NCI-H1105 treated with DMSO at 0.1 percent for 48 hours (cell line): ENCODE measurements at places on chromosomes 5 and 9.

- DNase-seq: no peak
Measured at GRCh38 chr9:84699984-84700383, 30.5 kb downstream of the NTRK2 start.

GRCh38 chr5:106423109-106423897 is 1247.4 kb downstream of the EFNA5 start:
- DNase-seq: no peak

- peak; percentile 84 for DNase-seq
Measured at GRCh38 chr5:36270175-36270574, 28.4 kb upstream of the NADK2 start.

GRCh38 chr5:96590796-96591195 is 71.4 kb upstream of the CAST start:
- no peak for DNase-seq

- no peak for DNase-seq
Measured at GRCh38 chr5:57703721-57704120, 221.1 kb upstream of the ACTBL2 start.

GRCh38 chr5:170226661-170227060 is 6.1 kb upstream of the C5orf58 start:
- no peak for DNase-seq

GRCh38 chr9:128253140-128253990 is 22.4 kb downstream of the GOLGA2 start:
- DNase-seq: no peak

DNA sequence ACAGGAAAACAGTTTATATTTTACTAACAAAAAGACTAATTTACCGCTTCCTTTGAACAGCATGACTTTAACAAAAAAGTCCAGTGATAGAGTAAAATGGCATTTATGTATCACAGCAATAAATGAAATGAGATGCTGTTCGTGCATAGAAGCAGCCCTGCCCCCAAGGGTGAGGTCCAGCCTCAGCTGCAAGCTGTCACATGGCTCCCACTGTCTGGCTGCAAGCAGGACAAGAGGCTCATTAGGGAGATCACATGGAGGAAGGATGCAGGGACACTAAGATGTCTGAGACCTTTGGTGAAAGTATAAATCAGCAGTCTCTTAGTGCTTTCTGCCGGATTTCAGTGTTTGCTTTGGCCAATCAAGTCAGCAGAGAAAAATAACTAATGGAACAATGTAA is 23.0 kb downstream of the GDNF start:
- peak; percentile 25 for DNase-seq

- DNase-seq: no peak
Measured at GRCh38 chr9:883011-883410, 41.5 kb downstream of the DMRT1 start.

DNA sequence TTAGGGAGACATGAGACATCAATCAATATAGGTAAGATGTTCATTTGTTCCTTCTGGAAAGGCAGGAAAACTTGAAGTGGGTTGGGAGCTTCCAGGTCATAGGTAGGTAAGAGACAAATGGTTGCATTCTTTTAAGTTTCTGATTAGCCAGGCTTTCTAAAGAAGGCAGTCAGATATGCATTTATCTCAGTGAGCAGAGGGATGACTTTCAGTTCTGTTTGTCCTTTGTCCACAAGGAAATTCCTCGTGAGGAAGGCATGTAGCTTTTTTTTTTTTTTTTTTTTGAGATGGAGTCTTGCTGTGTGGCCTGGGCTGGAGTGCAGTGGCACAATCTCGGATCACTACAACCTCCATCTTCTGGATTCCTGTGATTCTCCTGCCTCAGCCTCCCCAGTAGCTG is 155.3 kb upstream of the ABCA1 start:
- no peak for DNase-seq

DNA sequence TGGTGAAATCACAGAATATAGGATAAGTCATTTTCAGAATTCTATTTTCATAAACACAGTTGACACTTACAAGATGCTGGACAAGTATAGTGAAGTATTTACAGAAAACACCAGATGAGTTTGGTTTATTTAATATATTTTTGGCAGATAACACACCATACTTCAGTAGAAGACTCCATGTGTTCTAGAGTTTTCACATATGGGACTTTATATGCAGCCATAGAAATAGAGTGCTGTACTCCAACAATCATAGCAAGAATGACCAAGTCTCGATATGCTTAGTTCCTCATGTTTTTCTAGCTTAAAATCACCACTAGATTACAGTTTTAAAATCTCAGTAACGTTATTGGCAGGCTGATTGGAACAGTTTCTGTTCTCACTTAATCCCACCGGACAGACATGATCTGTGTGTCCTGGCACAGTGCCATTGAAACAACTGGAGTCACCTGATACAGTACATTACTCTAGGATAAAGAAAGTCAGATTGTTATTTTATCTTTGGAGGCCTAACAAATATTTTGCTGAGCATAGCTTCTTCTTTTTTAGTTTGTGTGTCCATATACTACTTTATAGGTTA is 45.8 kb upstream of the ERBIN start:
- no peak for DNase-seq

- no peak for DNase-seq
Measured at GRCh38 chr9:109253637-109254284, 67.1 kb downstream of the EPB41L4B start.

DNA sequence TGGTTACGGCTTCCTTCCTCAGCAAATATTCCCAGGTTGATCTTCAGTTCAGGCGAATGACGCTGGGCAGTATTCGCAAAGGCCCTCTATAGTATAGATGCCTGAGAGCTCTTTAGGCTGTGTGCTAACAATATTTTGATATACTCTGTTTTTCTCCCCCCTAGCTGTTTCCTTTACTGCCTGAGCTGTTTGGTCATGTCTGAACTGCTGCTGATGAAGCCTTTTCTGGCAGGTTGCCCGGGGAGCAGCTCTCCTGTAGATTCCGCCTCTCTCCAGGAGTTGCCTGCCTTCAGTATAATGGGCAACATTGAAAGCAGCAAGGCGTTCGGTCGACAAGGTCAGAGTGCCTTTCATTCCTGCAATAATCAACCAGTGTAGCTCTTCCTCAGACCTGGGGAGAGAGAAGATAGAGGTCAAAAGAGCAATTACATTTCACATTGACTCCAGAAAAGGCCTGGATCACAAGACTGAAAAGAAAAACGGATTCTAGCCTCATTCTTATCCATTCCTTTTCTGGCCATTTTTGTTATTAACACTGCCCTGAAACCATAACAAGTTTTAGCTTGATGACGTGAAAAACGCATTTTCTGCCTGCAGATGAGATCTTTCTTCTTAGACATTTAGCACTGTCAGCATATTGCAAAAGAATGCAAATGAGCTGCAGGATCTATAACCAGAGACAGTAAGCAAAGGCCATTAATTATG is 60.1 kb upstream of the ZNF608 start:
- DNase-seq: peak; percentile 93

GRCh38 chr5:149853331-149853648 is 91.3 kb downstream of the PDE6A start:
- no peak for DNase-seq

GRCh38 chr5:68012831-68013230 is 202.7 kb upstream of the PIK3R1 start:
- no peak for DNase-seq

GRCh38 chr9:2053883-2054845 is 39.0 kb downstream of the SMARCA2 start:
- no peak for DNase-seq

DNA sequence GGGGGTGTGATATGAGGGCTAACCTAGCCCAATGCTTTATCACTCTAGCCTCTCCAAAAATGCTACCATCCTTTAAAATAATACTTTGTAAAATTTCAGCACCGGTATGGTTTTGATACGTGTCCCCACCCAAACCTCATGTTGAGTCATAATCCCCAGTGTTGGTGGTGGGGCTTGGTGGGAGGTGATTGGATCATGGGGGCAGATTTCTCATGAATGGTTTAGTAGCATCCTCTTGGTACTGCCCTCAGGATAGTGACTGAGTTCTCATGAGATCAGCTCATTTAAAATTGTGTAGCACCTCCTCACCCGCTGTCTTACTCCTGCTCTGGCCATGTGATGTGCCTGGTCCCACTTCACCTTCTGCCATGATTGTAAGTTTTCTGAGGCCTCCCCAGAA is 35.0 kb upstream of the ANKH start:
- DNase-seq: no peak

DNA sequence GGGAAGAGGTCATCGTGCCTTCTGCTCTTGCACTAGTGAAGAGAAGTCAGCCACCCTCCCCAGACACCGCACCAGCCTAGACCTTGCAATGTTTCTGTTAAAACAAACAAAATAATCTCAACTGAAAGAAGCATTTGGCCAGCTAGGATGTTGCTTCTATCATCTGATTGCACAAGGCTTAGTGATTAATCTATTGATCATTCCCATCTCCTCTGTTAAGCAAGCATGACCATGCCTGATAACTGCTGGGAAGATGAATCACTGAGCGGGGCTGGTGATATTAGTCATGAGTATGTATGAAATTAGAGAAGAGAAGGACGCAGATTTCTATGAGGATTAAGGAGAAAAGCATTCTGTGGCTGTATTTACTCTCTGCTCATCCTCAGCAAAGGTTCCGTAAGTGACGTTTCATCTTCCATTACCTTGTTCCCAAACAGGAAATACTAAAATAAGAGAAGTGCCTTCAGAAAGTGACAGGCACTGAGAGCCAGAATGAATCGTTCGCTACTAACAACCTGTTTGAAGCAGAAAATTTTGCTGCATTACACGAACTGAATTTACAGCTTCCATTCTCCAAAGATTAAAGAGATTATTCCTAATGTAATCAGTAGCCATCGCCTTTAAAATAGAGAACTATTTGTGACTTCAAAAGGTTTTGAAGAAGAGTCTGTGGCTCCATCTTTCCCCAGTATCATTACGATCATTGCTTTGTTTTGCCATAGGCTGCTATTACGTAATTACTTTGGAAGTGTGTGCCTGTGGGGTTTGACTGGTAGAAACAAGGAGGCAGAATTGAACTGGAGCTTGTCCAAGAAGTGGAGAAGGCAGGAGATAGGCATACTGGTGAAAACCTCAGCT is 219.1 kb downstream of the MED10 start:
- DNase-seq: peak; percentile 40

DNA sequence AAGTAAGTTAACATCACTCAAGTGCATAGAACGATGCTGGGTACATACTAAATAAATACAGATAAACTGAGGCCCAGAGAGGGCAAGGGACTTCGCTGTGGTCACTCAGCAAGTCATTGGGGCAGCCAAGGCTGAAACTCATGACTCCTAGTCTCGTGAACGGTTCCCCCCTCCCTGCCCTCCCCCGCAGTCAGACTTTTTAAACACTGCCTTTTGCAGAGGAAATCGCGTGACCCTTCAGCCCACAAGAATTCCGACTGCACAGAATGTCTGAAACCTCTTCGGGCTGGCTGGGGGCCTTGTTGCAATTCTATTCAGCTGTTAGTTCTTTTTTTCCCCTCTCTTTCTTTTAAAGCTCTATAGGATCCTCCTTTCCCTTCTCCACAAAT is 28.1 kb downstream of the NEK6 start:
- no peak for DNase-seq

GRCh38 chr5:83848941-83849340 is 128.3 kb upstream of the HAPLN1 start:
- no peak for DNase-seq

DNA sequence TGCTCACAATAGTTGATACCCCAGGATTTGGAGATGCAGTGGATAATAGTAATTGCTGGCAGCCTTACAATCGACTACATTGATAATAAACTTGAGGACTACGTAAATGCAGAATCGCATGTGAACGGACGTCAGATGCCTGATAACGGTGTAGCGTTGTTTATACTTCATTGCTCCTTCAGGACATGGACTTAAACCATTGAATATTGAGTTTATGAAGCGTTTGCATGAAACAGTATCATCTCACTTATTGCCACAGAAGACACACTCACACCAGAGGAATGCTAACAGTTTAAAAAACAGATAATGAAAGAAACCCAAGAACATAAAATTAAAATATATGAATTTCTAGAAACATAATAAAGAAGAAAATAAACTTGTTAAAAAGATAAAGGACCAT is 101.6 kb downstream of the GABBR2 start:
- DNase-seq: no peak

GRCh38 chr5:170142196-170142595 is 36.5 kb downstream of the FOXI1 start:
- no peak for DNase-seq

- no peak for DNase-seq
Measured at GRCh38 chr5:68834491-68834981, 259.3 kb upstream of the SLC30A5 start.
